Pulmonary artery endothelial cell (primary cell): ENCODE measurements at places on chromosomes 7 and 10. TPM values are rescaled to one million over a fixed set of nuclear protein-coding genes. Genes with fewer than 3 reads are reported as not detected.

Gene GARIN1A
- 0.13 and 0.18 TPM in 2 replicates for total RNA-seq

Gene ENO4
- under 0.01 and 0.07 TPM in 2 replicates for total RNA-seq

Gene MSS51
- total RNA-seq, result 0.59 and 0.78 TPM in 2 replicates

Gene CRTAC1
- total RNA-seq, result 2.5 and 4.9 TPM in 2 replicates

Gene ARL4A
- total RNA-seq, result 44.0 and 44.6 TPM in 2 replicates

Gene GPRIN2
- total RNA-seq, result not detected in 2 replicates

Gene PSD
- total RNA-seq, result 0.07 and 0.14 TPM in 2 replicates

Gene NANOS1
- total RNA-seq, result 0.11 and 0.13 TPM in 2 replicates

Gene VPS41
- 58.2 and 68.0 TPM in 2 replicates for total RNA-seq

Gene PPP1R3C
- 1.2 and 2.1 TPM in 2 replicates for total RNA-seq

Gene STEAP1
- 18.6 and 40.1 TPM in 2 replicates for total RNA-seq

Gene GNG11
- 147 and 170 TPM in 2 replicates for total RNA-seq

Gene CPVL
- total RNA-seq, result not detected in 2 replicates

Gene NRCAM
- 59.2 and 87.2 TPM in 2 replicates for total RNA-seq
